Kidney (tissue), 22 donors: ENCODE measurements at places on chromosomes 3 and 15.

GRCh38 chr15:80031841-80032240 lies 27.6 kb upstream of the ZFAND6 start:
- H3K27me3 ChIP-seq: no peaks in the 10 kb centered on the region
- no peaks in the 10 kb centered on the region for H3K4me1 ChIP-seq
- no peaks in the 10 kb centered on the region for H3K36me3 ChIP-seq
- no peak for DNase-seq

DNA sequence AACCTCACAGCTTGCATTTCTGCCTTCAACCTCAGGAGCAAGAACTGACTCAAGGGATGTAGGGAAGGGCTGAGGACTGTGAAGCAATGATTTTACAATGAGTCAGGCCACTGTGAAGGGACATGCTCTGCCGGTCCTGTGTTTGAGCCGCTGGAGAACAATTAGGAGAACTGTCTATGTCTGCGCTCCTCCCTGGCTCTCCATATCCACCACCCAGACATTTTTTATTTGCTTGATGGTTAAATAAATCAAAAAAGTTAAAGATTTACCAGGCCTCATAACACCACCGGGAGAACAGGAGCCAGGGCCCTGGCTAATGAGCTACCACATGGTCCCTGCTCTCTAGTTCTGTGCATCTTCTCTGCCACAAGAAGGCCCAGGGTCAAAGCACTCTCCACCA lies 29.6 kb downstream of the SEC61A1 start:
- H3K27me3 ChIP-seq: no peaks in the 10 kb centered on the region
- no peaks in the 10 kb centered on the region for H3K4me1 ChIP-seq
- no peak overlapping the region for H3K27ac ChIP-seq
- no peak for DNase-seq

GRCh38 chr3:45906681-45907407 lies 20.5 kb downstream of the CCR9 start:
- H3K36me3 ChIP-seq: no peaks in the 10 kb centered on the region
- no peaks in the 10 kb centered on the region for H3K27me3 ChIP-seq
- H3K4me3 ChIP-seq: no peak overlapping the region
- H3K4me1 ChIP-seq: no peaks in the 10 kb centered on the region

- H3K4me3 ChIP-seq: peak overlapping the region; percentile 49
- no peaks in the 10 kb centered on the region for H3K36me3 ChIP-seq
- peak overlapping the region; percentile 89 for H3K27ac ChIP-seq
- H3K4me1 ChIP-seq: peaks cover 8% of the 10 kb centered on the region
- peak; percentile 22 for DNase-seq
Measured at GRCh38 chr15:42456971-42457370, 34.0 kb downstream of the ZNF106 start.

GRCh38 chr3:170002231-170002630 lies 35.6 kb upstream of the GPR160 start:
- no peaks in the 10 kb centered on the region for H3K27me3 ChIP-seq
- H3K4me1 ChIP-seq: no peaks in the 10 kb centered on the region
- H3K4me3 ChIP-seq: peak overlapping the region; percentile 13
- DNase-seq: peak; percentile 13
- no peaks in the 10 kb centered on the region for H3K36me3 ChIP-seq

GRCh38 chr3:42688016-42688415 lies 2.7 kb downstream of the KLHL40 start:
- H3K4me1 ChIP-seq: no peaks in the 10 kb centered on the region
- peaks cover 8% of the 10 kb centered on the region for H3K27me3 ChIP-seq
- no peaks in the 10 kb centered on the region for H3K36me3 ChIP-seq
- H3K4me3 ChIP-seq: no peak overlapping the region
- H3K27ac ChIP-seq: no peak overlapping the region

- DNase-seq: peak; percentile 33
- no peak overlapping the region for H3K27ac ChIP-seq
- H3K27me3 ChIP-seq: no peaks in the 10 kb centered on the region
Measured at GRCh38 chr3:111821891-111822290, 37.2 kb upstream of the PHLDB2 start.

DNA sequence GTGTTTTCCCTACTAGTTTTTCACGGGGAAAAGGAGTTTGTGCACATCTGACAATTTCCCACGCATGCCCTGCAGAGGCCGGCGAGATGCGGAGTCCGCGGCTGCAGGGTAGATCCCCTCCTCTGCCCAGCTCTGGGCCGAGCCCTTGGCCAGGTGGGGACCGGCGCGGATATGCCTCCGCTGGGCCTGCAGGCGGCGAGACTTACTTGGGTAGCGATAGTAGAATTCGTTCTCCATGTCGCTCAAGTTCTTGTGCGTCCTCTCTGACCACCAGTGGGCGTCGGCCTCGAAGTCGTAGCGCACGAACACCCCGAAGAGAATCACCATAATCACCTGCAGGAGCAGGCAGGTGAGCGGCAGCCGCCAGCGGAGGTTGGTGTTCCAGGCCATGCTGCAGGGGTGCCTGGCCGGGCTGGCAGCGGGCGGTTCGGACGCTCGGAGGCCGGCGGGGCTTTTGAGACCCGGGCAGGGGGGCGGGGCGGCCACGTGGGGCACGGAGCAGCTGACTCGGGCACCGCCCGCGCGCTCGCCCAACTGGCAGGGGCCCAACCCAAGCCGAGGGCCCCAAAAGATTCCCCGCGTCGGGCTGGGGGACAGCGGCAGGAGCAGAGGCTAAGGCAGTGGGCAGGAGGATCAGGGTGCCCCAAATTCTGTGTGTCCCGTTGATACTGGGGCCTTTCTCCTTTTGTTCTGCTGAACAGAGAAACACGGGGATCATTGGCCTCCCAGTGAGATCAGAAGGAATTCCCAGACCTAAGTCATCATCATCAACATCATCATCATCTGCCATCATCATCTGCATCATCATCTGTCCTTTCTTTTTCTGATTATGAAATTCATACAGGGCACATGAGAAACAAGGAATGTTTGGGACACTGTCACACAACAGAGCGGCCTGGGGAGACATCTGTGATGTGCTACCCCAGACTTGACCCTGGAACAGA lies at the start of gene RHCG:
Gene RHCG, minus strand, starts transcription at position 429 of the 944 bp plus-strand sequence. Its CDS starts 39 bp downstream, at position 390.
- no peak within 1 kb of the TSS for H3K4me3 ChIP-seq
- H3K36me3 ChIP-seq: no peaks in the 10 kb centered on the region
- no peaks in the 10 kb centered on the region for H3K4me1 ChIP-seq
- DNase-seq: peak; percentile 68

DNA sequence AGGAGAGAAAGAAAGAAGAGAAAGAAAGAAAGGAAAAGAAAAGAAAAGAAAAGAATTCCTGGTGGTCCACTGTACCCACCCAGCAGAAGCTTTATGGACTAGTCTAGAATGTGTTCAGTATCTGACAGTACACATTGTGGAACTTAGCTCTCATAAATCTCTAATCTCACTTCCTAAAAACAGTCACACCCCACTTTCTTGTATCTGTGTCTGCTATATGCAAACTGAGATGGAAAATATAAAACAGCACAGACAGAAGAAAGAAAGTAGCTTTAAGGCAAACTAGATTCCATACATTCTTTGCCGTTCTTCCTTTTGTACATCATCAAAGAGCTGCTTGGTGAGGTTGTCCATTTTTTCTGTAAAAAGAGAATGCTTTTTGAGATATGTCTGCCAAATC lies 41.1 kb upstream of the GNB5 start:
- H3K27ac ChIP-seq: no peak overlapping the region
- H3K4me1 ChIP-seq: no peaks in the 10 kb centered on the region
- H3K4me3 ChIP-seq: no peak overlapping the region
- no peaks in the 10 kb centered on the region for H3K27me3 ChIP-seq
- DNase-seq: no peak
- peaks cover 4% of the 10 kb centered on the region for H3K36me3 ChIP-seq

DNA sequence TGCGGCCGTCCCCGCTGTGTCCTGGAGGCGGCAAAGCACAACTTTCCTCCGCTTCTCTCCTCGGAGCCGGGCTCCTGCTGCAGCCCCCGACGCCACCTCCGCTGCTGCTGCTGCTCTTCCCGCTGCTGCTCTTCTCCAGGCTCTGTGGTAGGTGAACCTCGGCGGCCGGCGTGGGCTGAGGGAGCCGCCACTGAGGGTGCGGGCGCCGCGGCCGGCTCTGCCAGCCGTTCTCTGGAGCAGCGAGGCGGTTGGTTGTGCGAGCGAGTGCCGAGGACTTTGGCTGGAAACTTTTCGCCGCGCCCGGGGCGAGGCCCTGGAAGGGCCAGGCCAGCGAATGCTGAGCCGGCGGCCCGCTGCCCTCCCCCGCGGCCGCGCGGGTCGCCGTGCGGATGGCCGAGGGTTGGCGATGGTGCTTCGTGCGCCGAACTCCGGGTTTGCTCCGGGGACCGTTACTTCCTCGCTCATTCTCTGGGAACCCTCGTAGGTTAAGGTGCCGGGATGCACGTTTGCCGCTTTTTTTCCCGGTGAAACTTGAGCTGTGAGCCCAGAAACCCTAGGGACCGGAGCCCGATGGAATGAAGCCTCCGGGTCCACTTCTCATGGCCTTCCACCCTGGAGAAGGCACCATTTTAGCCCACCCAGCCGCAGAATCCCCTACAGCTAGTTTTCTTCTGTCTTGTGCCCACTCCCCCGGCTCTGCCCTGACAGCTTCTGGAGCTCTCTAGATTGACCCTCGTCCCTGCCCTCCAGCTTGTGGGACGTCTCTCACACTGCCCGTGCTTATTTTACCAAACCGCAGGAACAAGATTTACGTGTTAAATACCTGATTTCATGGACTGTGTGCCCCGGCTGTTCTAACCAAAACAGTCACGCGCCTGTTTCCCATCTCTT lies 660 bp downstream of the NECTIN3 start:
- peak; percentile 57 for DNase-seq
- peaks cover 5% of the 10 kb centered on the region for H3K4me1 ChIP-seq
- peak overlapping the region; percentile 87 for H3K4me3 ChIP-seq
- H3K27me3 ChIP-seq: no peaks in the 10 kb centered on the region
- H3K27ac ChIP-seq: peak overlapping the region; percentile 75
- no peaks in the 10 kb centered on the region for H3K36me3 ChIP-seq

DNA sequence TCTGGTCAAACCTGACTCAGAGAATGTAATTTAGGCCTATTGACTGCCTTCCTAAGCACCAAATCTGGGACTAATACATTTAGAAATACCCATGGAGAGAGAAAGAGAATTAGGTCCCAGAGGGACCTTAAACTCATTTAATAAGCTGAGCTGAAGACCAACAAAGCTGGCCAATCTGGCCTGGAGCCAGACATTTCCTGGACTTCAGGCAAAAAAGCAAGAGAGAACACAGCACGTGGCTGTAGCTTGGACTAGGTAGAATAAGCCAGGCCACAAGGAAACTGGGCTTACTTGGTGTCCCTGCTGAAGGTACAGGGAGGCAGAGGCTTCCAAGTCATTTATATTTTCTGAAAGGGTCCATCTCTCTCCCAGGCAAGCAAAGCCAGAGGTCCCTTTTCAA lies 88.1 kb downstream of the RTP4 start:
- H3K27ac ChIP-seq: no peak overlapping the region
- no peak for DNase-seq
- no peaks in the 10 kb centered on the region for H3K4me1 ChIP-seq
- H3K4me3 ChIP-seq: no peak overlapping the region
- no peaks in the 10 kb centered on the region for H3K27me3 ChIP-seq

DNA sequence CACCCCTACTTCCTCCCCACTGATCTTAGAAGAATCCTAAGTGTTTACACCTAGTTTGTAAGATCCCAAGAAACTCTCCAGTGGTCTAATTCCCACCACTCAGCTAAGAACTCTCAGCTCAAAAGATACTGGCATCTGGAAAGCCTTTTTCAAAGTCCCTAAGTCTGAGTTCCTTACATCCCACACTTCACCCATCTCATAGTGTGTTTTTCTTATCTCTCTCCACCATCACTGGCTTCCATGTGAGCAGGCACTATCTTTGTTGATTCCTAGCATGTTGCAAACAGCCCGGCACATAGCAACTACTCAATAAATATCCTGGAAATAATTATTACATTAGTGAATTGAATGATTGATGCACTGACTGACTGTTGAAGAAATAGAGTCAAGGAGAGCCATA lies 173.7 kb downstream of the FHIT start:
- H3K4me3 ChIP-seq: no peak overlapping the region
- H3K27me3 ChIP-seq: no peaks in the 10 kb centered on the region
- H3K4me1 ChIP-seq: no peaks in the 10 kb centered on the region
- no peak overlapping the region for H3K27ac ChIP-seq

DNA sequence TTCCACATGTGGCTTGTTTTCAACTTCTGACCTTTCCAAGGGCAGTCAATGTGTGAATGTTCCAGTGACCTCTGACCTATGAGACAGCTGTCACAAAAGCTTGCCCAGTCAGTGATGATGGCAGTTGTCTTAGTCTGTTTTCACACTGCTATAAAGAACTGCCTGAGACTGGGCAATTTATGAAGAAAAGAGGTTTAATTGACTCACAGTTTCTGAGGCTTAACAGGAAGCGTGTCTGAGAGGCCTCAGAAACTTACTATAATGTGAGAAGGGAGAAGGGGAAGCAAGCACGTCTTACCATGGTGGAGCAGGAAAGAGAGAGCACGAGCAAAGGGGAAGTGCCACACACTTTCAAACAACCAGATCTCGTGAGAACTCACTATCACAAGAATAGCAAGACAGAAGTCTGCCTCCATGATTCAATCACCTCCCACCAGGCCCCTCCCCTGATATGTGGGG lies 95.6 kb downstream of the ECT2 start:
- no peaks in the 10 kb centered on the region for H3K4me1 ChIP-seq
- no peak for DNase-seq
- H3K4me3 ChIP-seq: no peak overlapping the region
- no peaks in the 10 kb centered on the region for H3K27me3 ChIP-seq

- DNase-seq: no peak
- no peak overlapping the region for H3K27ac ChIP-seq
Measured at GRCh38 chr15:41996376-41996775, 24.0 kb upstream of the EHD4 start.

- H3K27ac ChIP-seq: peak overlapping the region; percentile 91
- H3K36me3 ChIP-seq: no peaks in the 10 kb centered on the region
- no peaks in the 10 kb centered on the region for H3K27me3 ChIP-seq
- H3K4me3 ChIP-seq: no peak overlapping the region
- DNase-seq: peak; percentile 65
Measured at GRCh38 chr15:31338318-31338878, 11.8 kb downstream of the KLF13 start.

DNA sequence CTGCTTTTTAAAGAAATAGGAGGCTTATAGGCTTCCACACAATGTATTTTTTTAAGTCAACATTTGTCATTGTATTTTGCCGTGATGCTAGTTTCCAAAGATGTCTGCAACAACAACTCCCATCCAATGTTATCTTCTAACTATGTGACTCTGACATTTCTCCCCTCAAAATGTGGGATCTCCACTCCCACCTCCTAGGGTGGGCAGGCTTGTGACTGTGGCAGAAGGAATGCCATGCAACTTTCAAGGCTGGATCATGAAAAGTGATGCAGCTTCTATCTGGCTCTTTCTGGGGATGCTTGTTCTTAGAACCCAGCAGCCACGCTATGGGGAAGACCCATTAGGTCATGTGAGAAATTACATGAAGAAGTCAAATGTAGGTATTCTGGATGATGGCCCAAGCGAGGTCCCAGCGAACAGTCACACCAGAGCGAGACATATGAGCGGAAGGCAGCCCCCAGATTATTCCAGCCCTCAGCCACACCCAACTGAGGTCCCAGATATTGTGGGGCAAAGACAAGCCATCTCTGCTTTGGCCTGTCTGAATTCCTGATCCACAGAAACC lies 124.3 kb downstream of the BDH1 start:
- peaks cover 2% of the 10 kb centered on the region for H3K4me1 ChIP-seq
- H3K27ac ChIP-seq: no peak overlapping the region
- H3K27me3 ChIP-seq: no peaks in the 10 kb centered on the region
